ENCODE measurements at places on chromosomes 5 and 9. TPM values are rescaled to one million over a fixed set of nuclear protein-coding genes. Genes with fewer than 3 reads are reported as not detected.

The SPATA6L gene
- 0.65 TPM for total RNA-seq

The MLANA gene
- not detected for total RNA-seq

The ZNF300 gene
- 5.1 TPM for total RNA-seq

The ATP6V1G1 gene
- total RNA-seq, result 131 TPM

The LCP2 gene
- total RNA-seq, result not detected

The MYMK gene
- total RNA-seq, result not detected

The NINJ1 gene
- total RNA-seq, result 24.9 TPM

The AFAP1L1 gene
- total RNA-seq, result 0.38 TPM

The COL27A1 gene
- 3.9 TPM for total RNA-seq

The SEPTIN8 gene
- 41.9 TPM for total RNA-seq

The PCDHGA7 gene
- 1.6 TPM for total RNA-seq

The BICD2 gene
- 45.0 TPM for total RNA-seq

The RFESD gene
- total RNA-seq, result 1.2 TPM

The ACTBL2 gene
- total RNA-seq, result 0.11 TPM

The ANKRD33B gene
- 1.5 TPM for total RNA-seq

The PDE8B gene
- total RNA-seq, result not detected

The IRX2 gene
- total RNA-seq, result 38.1 TPM

The TLX3 gene
- total RNA-seq, result not detected

The ZBTB34 gene
- 7.5 TPM for total RNA-seq

The PCDHGA10 gene
- 11.1 TPM for total RNA-seq

Measured in GM23248 (cell line).